Stimulated activated CD4-positive, alpha-beta T cell treated with anti-CD3 and anti-CD28 coated beads, TNF-alpha, amount 100 ng/mL, for 4 hours (primary cell): ENCODE measurements at places on chromosomes 6 and 20.

DNA sequence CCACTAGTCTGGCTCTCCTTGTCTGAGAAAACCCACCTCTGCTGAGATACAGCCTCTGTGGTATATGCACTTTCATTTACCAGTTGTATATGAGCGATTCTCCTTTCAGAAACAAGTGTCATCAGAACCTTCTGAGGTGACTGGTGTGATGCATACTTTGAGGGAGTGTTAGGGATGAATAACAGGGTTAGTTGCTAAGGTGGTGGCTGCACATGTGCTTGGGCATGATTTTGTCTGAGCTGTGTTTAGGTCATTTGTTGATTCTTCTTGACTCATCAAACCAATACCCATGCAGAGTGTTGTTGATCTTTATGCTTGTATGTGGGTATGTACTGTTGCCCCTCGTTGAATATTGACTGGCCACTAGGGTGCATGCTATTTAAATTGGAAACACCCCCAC, 25.7 kb downstream of the DTD1 start:
- DNase-seq = no peak

DNA sequence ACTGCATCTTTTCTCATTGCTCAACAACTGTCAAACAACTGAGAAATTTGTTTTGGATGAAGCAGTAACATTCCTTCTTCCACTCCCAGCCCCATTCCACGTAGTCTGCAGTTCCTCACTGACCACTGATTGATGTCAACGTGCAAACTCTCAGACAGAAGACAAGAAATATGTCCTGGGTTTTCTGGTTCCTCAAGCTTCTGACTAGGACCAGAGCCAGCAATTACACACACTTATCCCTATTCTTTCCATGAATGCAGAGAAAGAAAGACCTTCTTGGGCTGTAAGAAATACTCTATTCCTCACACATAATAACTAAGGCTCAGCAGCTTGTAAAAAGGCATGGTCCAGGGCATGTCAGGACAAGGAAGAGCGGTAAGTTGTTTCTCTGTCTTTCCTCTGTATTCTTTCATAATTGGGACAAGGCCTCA, 790.1 kb upstream of the SLC35B3 start:
- no peak for DNase-seq

DNA sequence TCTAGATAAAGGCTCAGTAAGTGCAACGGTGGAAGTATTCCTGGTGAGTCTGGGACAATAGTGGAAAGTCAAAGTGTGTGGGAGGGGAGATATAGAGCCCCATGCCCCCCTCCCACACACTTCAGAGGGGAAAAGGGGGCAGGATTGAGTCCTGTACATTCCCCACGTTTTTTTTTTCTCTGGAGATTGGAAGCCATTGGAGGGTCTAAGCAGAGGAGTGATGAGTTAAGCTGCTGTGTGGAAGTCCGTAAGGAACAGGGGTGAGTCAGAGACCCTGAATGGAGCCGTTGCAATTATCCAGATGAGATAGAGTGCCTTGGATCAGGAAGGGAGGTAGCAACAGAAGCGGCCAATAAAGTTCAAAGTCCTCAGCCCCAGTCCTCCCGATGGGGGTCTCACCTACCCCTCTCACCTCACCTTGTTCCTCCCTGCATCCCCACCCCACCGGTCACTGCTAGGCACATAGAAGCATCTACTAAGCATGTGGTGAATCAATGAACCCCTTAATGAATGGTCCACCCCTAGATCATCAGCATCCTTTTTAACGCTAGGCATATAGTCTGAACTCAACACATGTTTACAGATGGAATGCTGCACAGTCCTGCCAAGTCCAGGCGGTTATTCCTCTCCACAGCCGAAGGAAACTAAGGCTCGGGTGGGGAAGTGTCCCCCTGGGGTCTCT, 662 bp upstream of the SLC9A8 start:
- no peak for DNase-seq

- no peak for DNase-seq
These were observed 50.9 kb downstream of the DTD1 start for GRCh38 chr20:18638768-18639167.

DNA sequence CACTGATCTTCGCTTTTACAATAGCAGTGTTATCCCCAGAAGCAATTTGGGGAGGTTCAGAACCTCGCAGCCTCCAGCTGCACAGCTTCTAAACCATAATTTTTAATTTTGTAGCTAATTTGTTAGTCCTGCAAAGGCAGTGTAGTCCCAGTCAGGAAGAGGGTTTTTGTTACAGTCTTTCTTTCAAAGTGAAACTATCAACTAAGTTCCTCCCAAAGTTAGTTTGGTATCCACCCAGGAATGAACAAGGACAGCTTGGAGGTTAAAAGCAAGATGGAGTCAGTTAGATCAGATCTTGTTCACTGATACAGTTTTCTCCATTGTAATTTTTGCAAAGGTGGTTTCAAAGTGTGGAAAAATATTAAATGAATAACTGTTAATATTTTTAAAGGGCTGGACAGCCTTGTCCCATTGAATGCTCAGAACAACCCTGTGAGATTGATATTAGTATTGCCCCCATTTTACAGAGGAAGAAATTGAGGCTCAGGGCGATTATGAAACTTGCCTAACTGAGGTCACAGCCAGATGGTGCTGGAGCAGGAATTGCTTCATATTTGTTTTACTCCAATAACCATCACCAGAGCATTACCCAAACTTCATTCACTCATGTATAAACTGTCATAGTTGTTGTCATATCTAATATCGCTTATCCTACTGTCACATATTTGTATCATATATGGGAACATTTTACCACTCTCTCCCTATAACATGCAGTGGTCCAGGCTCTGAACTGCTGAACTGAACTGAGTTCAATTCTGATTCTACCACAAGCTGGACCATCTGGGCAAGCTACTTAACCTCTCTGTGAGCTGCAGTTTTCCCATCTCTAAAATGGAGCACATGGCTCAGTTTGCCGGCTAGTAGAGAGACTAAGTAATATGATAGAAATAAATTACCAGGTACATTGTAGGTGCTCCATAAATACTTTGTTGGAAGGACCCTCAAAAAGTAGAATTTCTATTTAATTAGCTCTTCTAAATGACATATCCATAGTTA, 213.8 kb downstream of the BCAS1 start:
- no peak for DNase-seq

- no peak for DNase-seq
These were observed 71.5 kb downstream of the PKHD1 start for GRCh38 chr6:52015953-52016352.

- DNase-seq = no peak
These were observed 33.0 kb downstream of the PIGU start for GRCh38 chr20:34643928-34644327.

DNA sequence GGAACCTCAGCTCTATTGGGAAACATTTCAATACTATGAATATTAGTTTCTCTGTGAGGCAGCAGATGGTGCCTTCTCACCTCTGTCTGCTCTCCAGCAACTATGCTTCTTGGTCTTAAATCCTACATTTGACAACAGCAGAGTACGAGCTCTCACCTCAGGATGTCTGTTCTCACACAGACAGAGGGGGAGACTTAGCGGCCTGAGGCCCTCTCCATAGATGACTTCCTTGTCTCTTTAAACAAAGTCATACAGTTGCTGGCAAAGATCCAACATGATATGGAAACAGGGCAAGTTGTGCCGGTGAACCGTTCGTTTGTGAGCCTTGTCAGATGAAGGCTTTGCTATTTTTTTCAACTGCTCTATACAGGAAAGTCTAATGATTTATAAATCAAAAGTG, 43.7 kb upstream of the GABRR1 start:
- no peak for DNase-seq

DNA sequence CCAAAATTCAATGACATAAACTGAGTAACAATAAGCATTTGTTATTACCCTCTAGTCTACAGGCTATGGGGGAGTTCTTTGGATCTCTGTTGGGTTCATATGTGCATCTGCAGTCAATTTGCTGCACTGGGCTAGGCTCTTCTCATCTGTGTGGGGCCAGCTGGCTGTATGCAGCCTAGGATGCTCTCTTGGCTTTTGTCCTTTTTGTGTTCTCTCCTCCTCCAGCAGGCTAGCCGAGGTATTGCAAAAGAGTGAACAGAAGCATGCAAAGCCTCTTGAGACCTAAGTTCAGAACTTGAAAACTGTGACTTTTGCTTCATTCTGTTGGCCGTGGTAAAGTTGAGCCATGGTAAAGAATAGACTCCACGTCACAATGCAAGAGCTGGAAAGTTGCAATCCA, 62.8 kb upstream of the FOXO3 start:
- DNase-seq = no peak
